Cardiac muscle cell (in vitro differentiated cells and primary cell): ENCODE measurements at places on chromosomes 13 and 19. TPM values are rescaled to one million over a fixed set of nuclear protein-coding genes. Genes with fewer than 3 reads are reported as not detected.

DNA sequence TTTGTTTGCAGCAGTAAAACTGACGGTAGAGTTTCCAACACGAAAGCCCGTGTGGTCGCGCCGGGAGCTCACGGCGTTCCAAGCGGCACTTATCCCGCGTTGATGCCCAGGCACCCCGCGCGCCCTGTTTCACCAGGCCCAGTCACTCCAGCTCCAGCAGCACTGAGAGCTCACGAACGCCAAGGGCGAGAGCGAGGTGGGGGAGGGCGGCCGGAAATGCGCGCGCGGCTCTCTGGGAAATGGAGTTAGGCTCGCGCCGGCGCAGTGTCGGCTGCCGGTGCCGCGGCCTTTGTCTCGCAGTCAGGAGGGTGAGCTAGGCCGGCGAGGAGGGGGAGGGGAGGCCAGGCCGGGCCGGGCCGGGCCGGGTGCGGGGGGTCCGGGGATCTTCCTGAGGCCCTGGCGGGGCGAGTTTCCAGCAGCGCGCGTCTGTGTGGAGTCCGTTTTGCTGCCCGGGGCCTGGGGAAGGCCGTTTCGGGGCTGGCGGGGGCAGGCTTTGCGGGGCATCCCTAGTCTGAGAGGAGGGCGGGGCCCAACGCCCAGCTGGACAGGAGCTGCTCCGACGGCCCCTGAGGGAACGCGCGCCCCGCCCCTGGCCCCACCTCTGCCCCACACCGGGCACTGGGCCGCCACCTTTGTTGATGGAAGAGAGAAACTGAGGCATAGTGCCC lies at the start of gene ZNF135:
TSS of gene ZNF135 (plus strand) at position 280 of the 668 bp plus-strand sequence. CDS start 721 bp downstream, outside the sequence.
- peak within 1 kb of the TSS; percentile 93 for H3K27ac ChIP-seq
- peak within 1 kb of the TSS; percentile 56 for H3K4me3 ChIP-seq
- peak; percentile 94 for DNase-seq
- H3K36me3 ChIP-seq = no peaks in the 10 kb centered on the region
- H3K27me3 ChIP-seq = no peaks in the 10 kb centered on the region

DNA sequence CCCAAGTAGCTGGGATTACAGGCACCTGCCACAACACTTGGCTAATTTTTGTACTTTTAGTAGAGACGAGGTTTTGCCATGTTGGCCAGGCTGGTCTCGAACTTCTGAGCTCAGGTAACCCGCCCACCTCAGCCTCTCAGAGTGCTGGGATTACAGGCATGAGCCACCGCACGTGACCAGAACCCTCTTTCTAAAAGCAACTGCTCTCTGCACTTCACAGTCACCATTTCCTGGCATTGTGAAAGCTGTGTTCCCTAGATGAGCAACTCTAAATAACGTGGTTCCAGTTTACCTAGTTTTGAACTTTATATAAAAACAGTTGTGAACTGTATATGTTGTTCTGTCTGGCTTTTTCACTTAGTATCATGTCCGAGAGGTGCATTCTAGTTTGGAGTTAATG lies 152.9 kb downstream of the SIPA1L3 start:
- peaks cover 4% of the 10 kb centered on the region for H3K4me1 ChIP-seq
- no peak overlapping the region for H3K4me3 ChIP-seq
- peak; percentile 30 for DNase-seq
- no peak overlapping the region for H3K27ac ChIP-seq

- no peak overlapping the region for H3K4me3 ChIP-seq
- H3K4me1 ChIP-seq = no peaks in the 10 kb centered on the region
- H3K27ac ChIP-seq = no peak overlapping the region
These were observed 28.0 kb downstream of the CARS2 start for GRCh38 chr13:110677731-110678545.

GRCh38 chr13:83692800-83693199 lies 189.5 kb downstream of the SLITRK1 start:
- no peaks in the 10 kb centered on the region for H3K27me3 ChIP-seq
- no peak overlapping the region for H3K4me3 ChIP-seq
- H3K27ac ChIP-seq = no peak overlapping the region
- no peak for DNase-seq
- no peaks in the 10 kb centered on the region for H3K36me3 ChIP-seq

The FXYD3 gene
- not detected in 2 replicates for total RNA-seq
